CD8-positive, alpha-beta memory T cell (primary cell): ENCODE measurements at places on chromosomes 13 and 19. TPM values are rescaled to one million over a fixed set of nuclear protein-coding genes. Genes with fewer than 3 reads are reported as not detected.

GRCh38 chr13:82458169-82458568, 1424.1 kb downstream of the SLITRK1 start:
- no peaks in the 10 kb centered on the region for H3K27me3 ChIP-seq
- no peaks in the 10 kb centered on the region for H3K36me3 ChIP-seq
- no peak overlapping the region for H3K27ac ChIP-seq
- no peaks in the 10 kb centered on the region for H3K4me1 ChIP-seq

GRCh38 chr19:46739290-46739771, 6.5 kb upstream of the FKRP start:
- no peak overlapping the region for H3K27ac ChIP-seq
- peak; percentile 34 for DNase-seq
- H3K4me1 ChIP-seq: peaks cover 6% of the 10 kb centered on the region
- H3K27me3 ChIP-seq: no peaks in the 10 kb centered on the region

- H3K36me3 ChIP-seq: no peaks in the 10 kb centered on the region
- no peak overlapping the region for H3K27ac ChIP-seq
- no peaks in the 10 kb centered on the region for H3K27me3 ChIP-seq
- H3K4me3 ChIP-seq: no peak overlapping the region
These were observed 2.1 kb upstream of the PLVAP start for GRCh38 chr19:17379221-17379631.

DNA sequence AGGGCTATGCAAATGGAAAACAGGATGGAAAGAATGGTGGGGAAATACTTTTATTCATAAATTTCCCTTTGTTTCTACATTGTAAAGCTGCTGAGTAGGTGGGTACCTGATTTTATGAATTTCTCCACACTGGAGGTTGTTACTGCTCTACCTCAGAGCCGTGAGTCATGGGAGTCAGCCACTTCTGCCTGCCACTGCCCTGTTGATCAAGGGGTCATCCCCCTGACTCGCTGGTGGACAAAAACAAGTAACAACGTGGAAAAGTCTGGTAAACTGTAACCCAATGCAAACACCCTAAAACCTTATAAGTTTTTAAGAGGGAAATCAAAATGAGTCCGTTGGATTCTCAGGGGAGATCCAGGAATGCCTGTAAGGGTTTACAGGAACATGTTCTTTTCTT, 329.5 kb downstream of the ATP8A2 start:
- no peaks in the 10 kb centered on the region for H3K27me3 ChIP-seq
- no peak for DNase-seq
- H3K4me3 ChIP-seq: no peak overlapping the region
- H3K27ac ChIP-seq: no peak overlapping the region
- H3K4me1 ChIP-seq: no peaks in the 10 kb centered on the region

- no peak for DNase-seq
- no peak overlapping the region for H3K4me3 ChIP-seq
- no peaks in the 10 kb centered on the region for H3K27me3 ChIP-seq
- H3K4me1 ChIP-seq: no peaks in the 10 kb centered on the region
- H3K36me3 ChIP-seq: no peaks in the 10 kb centered on the region
- H3K27ac ChIP-seq: no peak overlapping the region
These were observed 303.3 kb downstream of the POU4F1 start for GRCh38 chr13:78299832-78300623.

DNA sequence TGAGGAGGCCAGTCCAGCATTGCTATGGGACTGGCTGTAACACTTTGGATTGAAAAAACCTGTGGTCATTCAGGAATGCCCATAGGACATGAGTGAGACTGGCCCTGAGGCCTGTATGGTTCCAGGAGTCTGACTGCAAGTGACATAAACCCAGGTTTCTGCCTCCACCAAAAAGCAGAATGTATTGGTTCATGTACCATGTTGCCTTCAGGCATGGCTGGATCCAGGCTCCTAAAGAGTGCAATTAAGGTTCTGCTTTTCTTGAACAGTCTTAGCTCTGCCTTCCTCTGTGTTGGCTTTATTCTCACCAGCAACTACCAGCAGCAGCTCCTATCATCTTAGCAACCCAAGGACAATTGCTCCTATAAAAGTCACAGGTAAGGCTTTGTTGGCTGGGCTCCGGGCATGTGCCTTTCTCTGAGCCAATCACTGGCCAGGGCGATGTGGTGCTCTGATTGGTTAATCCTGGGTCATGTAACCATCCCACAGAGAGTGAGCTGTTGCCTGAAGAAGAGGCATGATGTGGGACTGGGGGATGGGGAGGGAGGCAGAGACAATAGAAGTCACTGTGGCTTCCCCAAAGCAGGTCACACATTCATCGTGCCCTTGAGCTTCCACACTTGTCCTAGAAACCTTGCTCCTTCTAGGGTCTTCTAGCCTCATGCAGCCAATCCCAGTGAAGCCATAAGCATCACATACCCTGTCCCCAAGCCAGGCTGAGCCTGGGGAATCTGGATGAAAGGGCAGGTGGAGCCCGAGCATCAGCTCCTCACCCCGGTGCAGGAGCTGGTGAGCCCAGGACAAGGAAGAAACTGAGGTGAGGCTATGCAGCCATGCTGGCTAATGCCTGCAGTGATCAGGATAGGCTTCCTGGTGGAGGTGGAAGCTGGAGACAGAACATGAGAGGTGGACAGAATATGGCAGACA, 123.9 kb downstream of the URI1 start:
- no peaks in the 10 kb centered on the region for H3K27me3 ChIP-seq
- DNase-seq: no peak
- no peak overlapping the region for H3K27ac ChIP-seq

DNA sequence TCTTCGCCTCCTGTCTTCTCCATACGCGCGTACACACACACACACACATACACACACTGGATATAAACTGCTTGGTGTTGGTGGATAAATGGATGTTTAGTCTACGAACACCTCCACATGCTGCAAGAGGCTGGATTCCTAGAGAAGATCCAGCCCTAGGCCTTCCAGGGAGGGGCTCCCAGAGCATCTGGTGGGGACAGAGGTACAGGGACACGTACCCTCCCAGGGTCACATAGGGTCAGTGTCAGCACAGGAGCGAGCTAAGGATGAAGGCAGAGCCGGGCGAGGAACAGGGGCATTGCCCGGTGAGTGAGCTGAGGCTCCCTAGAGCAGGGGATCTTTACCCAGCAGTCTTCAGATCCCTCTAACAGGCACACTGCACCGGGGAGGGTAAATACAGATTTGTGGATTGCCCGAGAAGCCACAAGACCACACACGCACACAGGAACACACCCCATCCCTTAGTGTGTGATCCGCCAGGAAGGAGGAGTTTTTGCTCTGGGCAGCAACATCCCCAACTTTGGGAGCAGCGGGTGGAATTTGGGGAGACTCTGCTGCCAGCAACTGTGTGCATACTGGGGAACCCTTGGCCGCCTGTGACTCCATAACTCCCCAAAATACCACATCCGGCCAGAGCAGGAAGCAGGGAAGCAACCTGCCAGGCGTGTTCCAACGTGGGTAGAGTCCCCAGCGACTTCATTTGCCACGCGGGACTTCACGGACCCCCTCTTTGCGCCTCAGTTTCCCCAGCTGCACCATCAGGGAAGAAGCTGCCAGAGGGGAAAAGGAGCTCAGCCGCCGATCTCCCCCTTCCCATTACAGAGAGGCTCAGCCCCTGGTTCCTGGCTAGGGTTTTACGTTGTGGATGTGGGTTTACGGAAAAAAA, 5.8 kb upstream of the TLE2 start:
- no peaks in the 10 kb centered on the region for H3K36me3 ChIP-seq
- H3K27ac ChIP-seq: peak overlapping the region; percentile 82
- peaks cover 16% of the 10 kb centered on the region for H3K4me1 ChIP-seq
- DNase-seq: peak; percentile 51
- peak overlapping the region; percentile 99 for H3K4me3 ChIP-seq
- H3K27me3 ChIP-seq: no peaks in the 10 kb centered on the region

- peaks cover 6% of the 10 kb centered on the region for H3K4me1 ChIP-seq
- no peak overlapping the region for H3K4me3 ChIP-seq
- no peak overlapping the region for H3K27ac ChIP-seq
- DNase-seq: no peak
- H3K36me3 ChIP-seq: no peaks in the 10 kb centered on the region
These were observed 16.0 kb downstream of the CDX2 start for GRCh38 chr13:27952876-27953675.

GRCh38 chr19:47379381-47379938, 30.3 kb downstream of the DHX34 start:
- DNase-seq: no peak
- peaks cover 15% of the 10 kb centered on the region for H3K36me3 ChIP-seq

- no peak overlapping the region for H3K27ac ChIP-seq
- H3K4me1 ChIP-seq: peaks cover 20% of the 10 kb centered on the region
- H3K4me3 ChIP-seq: no peak overlapping the region
- no peaks in the 10 kb centered on the region for H3K36me3 ChIP-seq
These were observed 1.8 kb upstream of the MED4 start for GRCh38 chr13:48096670-48097069.

DNA sequence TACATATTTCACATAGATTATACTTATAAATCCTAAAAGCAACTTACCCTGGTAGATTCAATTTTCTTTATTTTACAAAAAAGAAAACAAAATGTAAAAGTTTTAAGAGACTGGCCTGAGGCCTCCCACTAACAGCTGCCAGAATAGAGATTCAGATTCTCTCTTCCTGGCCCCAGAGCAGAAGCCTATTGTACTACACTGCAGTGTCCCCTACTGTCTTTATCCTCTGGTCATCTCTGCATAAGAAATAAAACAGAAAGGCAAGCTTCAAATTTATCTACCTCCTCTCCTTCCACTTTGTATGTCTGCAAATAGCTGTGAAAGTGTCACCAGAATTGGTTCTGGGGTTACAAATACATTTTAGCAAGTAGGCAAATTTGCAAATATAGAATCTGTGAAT, 1004.1 kb upstream of the PCDH9 start:
- H3K4me3 ChIP-seq: no peak overlapping the region
- no peak for DNase-seq
- no peaks in the 10 kb centered on the region for H3K27me3 ChIP-seq
- no peaks in the 10 kb centered on the region for H3K36me3 ChIP-seq

ZNF491 gene
- total RNA-seq: 1.3 TPM

ZNF799 gene
- total RNA-seq: 3.6 TPM
